ENCODE measurements at places on chromosomes 2 and 18.

DNA sequence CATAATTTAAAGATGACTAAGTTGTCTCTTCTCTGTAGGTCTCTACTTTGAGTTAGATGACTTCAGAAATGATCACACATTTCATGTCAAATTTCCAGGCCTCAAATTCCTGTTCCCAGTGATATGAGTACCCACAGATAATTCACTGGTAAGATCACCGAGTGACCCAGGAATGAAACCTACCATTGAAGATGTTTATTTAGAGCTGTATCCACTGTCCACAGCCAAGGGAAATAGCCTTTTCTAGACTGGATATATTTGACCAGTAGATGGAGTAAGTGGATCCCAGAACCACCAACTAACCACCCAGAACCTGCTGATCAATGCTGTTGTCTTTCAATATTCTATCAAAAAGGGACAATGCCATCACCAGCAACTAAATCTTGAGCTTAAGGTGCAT is 238.8 kb downstream of the SLC8A1 start:
- DNase-seq: no peak

DNA sequence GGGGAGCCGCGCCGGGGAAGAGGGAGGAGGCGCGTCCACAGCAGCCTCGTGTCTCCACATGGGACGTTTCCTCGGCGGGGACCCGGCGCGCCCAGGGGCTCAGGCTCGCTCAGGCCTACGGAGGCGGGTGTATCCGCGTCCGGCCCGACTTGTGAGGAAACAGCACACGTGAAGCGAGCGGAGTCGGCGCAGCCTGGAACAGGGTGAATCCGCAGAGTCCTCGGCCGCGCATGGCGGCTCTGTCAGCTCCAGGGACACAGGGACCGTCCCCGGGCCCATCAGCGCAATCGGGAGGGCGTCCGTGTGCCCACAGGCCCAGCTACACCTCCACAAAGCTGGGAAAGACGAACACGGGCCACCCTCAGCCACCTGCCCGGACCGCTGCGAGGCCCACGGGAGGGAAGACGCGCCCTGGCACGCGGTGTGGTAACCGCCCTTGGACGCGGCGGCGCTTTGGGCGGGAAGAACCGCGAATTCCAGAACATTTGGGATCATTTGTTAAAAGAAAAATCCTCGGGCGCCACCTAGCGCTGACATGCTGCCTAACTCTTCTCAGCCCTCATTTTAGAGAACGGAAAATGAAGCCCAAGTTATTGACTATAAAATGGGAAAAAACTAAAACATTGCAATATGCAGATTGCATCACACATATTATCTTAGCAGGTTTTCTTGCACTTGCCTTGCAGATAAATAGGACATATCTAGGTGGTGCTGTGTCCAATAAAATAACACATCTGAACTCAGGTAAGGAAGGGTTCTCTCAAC is 40.4 kb downstream of the TMEM18 start:
- DNase-seq: peak; percentile 19

DNA sequence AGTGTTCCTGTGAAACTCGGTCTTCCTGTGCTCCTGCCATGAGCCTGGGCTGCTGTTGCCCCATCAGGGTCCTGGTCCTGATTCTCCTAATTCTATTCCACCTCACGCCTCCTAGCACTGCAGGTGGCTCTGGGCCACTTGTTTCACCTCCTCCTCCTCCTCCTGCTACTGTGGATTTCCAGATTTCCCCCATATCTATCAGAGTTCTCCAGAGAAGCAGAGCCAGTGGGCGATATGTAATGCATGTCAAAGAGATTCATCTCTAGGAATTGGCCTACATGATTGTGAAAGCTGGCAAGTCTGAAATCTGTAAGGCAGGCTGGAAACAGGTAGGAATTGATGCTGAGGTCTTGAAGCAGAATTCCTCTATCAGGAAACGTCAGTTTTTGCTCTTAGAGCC is 45.3 kb downstream of the CHRNA1 start:
- no peak for DNase-seq

- DNase-seq: no peak
Observed at GRCh38 chr2:27638709-27639108, 9.9 kb downstream of the GPN1 start.

DNA sequence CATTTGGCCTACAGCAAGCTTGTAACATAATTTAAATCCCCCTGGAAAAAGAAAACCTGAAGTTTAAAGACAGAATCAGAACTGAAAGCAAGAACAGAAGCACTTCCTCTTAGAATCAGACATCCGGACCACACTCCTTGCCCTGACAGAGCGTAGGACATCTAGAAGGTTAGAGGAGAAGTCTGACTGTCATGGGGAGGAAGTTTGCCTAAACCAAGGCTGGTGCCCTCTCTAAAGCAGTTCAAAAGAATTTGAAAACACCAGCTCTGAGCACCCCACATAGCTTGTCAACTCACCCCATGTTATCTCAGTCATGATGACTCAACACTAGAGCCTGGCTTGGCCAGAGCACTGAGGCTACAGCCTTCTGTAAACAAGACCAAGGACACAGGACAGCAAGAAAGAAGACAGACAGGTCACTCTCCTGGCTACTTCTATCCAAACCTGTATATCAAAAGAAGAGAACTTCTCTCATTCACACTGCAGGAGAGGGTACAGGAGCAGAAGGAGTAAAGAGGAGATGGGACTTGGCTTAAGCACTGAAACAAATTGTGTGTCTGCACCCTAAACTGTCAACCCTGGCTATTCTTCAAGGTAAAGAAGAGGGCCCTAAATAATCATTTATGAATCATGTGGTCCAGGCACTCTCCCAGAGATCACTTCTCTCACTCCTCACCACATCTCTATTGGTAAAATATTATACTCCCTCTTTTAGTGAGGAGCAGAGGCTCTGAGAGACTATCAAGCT is 198.6 kb downstream of the MEMO1 start:
- no peak for DNase-seq

GRCh38 chr2:232598293-232598692 is 35.1 kb upstream of the EFHD1 start:
- no peak for DNase-seq

- no peak for DNase-seq
Observed at GRCh38 chr2:207284556-207285472, 119.1 kb upstream of the KLF7 start.

- DNase-seq: no peak
Observed at GRCh38 chr2:86774862-86775261, 15.9 kb downstream of the CD8A start.

GRCh38 chr2:145657265-145657664 is 1137.3 kb upstream of the ZEB2 start:
- no peak for DNase-seq

- no peak for DNase-seq
Observed at GRCh38 chr2:176490061-176490861, 221.0 kb downstream of the MTX2 start.

DNA sequence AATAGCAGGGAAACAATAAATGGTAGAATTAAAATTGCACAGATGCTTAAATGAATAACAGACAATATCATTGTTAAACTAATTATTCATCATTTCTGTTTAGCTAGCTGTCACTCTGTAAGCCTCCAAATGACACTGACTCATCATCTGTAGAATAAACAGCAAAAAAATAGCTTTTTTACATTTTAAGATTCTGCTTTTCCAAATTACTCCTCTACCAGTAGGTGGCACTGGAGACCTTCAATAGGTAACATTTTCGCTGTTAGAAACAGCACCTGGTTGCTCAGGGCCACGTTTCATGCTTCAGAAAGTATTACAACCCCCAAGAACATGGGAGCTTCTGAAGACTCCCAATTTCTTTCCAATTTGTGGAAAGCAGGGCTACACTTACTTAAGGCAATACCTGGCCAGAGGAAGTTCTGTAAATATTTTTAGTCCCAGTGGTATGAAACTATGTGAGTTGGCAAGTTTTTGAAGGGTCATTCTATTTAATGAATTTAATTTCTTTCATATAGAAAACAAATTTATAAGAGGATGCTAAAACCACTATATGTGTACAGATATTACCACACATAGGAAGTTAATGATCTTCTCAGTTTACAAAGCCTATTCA is 45.4 kb downstream of the TTN start:
- peak; percentile 0 for DNase-seq

GRCh38 chr2:105787376-105788318 is 42.9 kb downstream of the NCK2 start:
- DNase-seq: no peak

GRCh38 chr2:26971911-26972786 is 1.7 kb downstream of the MAPRE3 start:
- DNase-seq: no peak

GRCh38 chr18:44075038-44075437 is 605.6 kb upstream of the SETBP1 start:
- DNase-seq: no peak

Measured in stimulated activated CD8-positive, alpha-beta memory T cell treated with anti-CD3 and anti-CD28 coated beads, Interleukin-4, amount 100 ng/mL, for 1 hour (primary cell).